HS-5 (cell line): ENCODE measurements at places on chromosomes 3 and 15.
A peak's percentile ranks its signal among the peaks of the same experiment; 100 is the strongest.

- DNase-seq, result no peak
Observed at GRCh38 chr3:134388788-134389485, 14.7 kb upstream of the AMOTL2 start.

DNA sequence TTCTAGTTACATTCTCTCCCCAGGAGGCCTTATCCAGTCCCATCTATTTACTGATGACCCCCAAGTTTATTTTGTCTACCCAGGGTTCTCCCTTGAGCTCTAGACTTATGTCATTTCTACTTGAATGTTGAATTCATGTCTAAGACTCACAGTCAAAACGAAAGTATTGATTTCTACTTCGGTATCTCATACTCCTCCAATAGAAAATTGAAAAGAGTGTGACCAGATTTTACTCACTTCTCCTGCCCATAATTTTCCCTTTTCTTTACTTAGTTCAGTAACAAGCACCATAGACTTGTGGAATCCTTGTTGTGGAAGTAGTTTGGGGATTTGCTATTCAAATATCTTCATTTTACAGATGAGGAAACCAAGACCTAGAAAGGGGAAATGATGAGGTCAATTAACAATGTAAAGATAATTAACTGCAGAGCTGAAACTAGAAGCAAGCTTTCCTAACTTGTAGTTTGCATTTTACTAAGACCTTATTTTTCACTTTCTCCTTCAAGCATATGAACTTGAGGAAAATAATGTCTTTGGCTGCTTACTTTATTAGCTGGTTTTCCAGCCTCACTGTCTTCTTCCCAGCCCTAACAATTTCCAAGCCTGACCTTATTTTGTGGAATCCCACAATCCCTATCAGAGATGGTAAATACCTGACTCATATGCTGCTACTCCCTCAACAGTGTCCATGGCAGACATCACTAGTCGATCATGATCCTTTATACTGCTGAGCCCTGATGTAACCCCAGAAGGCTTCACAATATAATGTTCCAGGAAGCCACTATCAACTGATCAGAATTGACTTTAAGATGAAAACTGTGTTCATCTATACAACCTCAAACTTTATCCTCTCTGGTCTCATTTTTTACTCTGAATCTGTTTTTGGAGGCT lies 123.9 kb upstream of the AGBL1 start:
- no peak for DNase-seq

GRCh38 chr3:54733106-54734006 lies 194.5 kb downstream of the LRTM1 start:
- DNase-seq, result no peak

GRCh38 chr3:74273555-74274402 lies 340.7 kb downstream of the CNTN3 start:
- no peak for DNase-seq

DNA sequence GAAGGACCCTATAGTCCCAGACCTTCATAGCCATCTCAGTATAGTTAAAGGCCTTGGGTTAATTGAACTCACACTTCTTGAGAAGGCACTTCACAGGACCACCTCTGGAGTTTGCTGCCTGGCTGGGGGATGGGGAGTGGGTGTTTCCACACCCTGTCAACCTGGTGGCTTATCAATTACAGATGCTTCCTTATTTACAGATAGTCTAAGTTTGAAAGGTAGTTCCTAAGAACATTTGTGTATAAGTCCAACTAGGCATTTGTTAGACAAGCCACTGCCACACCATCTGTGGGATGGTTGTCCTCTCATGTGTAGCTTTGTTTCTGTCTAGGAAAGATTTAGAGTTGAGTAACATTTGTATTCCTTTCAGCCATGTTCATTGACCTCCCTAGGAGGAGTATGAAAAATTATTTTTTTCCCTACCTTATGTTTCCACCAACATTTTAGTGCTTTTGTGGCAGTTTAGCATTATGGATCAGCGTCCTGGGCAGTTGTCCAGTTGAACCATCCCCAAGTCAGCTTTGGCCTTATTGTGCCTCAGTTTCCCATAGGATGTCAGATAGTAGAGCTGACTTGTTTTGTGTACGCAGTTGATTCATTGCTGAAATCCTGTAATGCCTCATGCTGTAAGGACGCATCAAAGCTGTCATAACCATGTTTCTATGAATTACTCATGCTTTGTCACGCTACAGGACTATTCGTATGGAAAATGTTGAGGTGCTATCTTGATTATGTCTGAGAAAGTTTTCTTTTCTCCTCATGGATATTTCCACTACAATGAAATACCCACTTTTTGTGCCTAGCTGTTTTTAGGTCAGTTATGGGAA lies 21.2 kb upstream of the SIAH2 start:
- DNase-seq, result no peak

DNA sequence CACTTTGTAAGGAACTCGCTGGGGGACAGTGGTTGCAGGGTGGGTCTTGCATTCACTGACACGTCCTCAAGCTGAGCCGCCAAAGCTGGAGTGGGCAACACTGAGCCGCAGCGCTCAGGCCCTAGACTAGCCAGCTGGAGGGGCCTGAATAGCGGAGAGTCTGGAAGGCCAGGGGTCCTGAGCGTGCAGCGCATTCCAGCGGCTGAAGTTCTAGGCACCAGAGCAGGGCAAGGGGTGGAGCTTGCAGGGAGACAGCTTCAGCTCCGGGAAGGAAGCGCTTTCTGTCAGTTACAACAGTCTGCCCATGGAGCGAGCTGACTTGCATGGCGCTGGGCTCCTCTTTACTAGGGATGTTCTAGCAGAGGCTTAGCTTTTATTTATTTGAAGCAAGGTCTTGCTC lies 2.7 kb downstream of the MAP6D1 start:
- DNase-seq, result no peak

- DNase-seq, result no peak
Observed at GRCh38 chr3:10994306-10994705, 1.8 kb downstream of the SLC6A1 start.

- DNase-seq, result no peak
Observed at GRCh38 chr3:193708270-193708669, 115.3 kb downstream of the OPA1 start.

DNA sequence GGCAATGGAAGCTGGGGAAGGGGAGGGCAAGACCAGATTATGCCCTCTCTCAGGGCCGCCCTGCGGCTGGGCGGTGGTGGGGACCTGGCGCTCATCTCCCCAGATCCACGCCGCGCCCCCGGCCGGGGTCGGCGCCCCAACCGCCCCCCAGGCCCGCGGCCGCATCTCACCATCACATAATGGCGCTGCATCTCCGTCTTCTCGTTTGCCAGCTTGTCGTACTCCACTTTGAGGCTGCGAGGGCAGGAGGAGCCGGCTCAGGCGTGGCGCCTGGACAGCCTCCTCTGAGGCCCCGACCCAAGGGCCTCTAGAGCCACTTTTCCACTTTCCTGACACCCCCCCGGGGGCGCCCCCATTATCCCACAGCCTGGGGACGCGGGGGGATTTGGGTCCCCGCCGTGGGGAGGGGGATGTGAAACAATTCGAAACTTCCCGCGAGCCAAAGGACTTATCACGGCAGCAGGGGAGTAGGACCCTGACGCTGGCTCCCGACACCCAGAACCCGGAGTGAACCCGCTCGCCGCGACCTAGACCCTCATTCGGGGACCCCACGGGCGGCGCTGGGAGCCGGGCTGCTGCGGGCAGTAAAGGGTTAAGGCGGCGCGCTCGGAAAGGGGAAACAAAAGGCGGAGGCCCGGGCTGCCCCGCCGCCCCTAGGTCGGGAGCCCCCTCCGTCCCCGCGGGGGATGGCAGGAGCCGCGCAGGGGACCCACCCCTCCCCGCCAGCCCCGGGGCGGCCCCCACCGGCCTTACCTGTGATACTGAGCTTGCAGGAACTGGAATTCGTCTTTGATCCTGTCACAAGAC lies 2.1 kb downstream of the TLE3 start:
- no peak for DNase-seq

GRCh38 chr3:148021381-148021780 lies 612.2 kb downstream of the ZIC1 start:
- DNase-seq, result no peak

GRCh38 chr3:158102242-158103080 lies 3.8 kb downstream of the SHOX2 start:
- no peak for DNase-seq

DNA sequence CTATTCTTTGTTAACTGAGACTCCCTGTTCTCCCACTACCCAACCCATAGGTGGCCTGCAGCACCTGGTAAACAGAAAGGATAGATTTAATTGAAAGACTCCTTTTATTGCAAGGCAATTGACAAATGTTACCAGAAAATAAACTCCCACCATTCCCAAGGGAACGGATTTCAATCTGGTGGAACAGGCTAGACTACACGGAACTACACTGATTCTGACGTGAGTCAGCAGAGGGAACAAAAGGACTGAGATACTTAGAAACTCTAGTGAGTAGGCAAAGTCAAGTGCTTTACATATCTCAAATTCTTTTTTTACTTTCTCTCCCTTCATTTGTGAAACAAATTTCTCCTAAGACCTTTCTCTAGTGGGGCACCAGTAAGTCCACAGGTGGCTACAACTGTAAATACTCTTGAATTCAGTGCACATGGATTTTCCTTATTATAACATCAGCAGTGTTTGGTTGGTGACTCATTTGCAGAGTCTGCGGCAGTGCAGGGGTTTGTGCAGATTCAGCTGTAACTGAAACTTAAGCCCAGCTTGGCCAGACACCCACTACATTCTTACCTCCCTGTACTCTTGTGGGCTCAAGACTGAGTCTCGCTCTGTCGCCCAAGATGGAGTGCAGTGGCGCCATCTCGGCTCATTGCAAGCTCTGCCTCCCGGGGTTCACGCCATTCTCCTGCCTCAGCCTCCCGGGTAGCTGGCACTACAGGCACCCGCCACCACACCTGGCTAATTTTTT lies 34.3 kb upstream of the PLSCR2 start:
- DNase-seq, result peak; percentile 89

DNA sequence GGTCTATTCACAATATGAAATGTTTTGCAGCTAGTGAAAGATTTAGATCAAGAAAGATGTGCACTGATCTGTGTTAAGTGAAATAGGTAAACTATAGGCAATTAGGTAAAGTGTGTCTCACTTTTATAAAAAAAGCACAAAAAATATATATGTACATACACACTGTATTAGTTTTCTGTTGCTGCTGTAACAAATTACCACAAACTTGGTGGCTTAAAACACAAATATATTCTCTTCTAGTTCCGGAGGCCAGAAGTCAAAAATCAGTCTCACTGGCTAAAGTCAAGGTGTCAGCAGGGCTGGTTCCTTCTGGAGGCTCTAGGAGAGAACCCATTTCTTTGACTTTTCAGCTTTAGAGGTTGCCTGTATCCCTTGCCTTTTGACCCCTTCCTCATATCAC lies 11.1 kb downstream of the FAH start:
- DNase-seq, result no peak

DNA sequence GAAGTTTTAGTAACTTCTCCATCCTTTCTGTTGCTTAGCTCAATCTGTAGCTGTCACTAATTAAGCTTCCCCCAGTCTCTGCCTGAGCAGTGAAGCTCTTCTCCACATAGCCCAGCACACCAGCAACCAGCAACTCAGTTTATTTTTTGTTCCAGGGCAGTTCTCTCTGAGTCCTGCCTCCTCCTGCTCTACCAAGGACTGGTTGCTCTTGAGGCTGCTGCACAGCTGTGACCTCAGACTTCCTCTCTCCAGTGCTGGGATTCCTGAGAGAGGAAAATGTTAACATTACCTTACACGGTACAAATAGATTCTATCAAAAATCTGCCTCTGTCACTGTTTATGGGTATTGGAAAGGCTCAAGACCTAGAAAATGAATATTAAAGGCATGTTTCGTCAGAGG lies 294.7 kb downstream of the OXSM start:
- DNase-seq, result no peak

- no peak for DNase-seq
Observed at GRCh38 chr15:48463366-48463880, 132.2 kb downstream of the DUT start.

DNA sequence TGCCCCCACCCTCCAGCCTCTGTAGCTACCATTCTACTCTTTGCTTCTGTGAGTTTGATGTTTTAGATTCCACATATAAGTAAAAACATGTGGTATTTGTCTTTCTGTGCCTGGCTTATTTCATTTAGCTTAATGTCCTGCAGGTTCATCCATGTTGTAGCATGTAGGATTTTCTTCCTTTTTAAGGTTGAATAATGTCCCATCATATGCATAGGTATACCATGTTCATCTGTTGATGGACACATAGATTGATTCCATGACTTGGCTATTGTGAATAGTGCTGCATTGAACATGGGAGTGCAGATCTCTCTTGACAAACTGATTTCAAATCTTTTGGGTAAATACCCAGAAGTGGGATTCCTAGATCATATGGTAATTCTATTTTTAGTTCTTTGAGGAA lies 11.8 kb downstream of the THSD4 start:
- no peak for DNase-seq

DNA sequence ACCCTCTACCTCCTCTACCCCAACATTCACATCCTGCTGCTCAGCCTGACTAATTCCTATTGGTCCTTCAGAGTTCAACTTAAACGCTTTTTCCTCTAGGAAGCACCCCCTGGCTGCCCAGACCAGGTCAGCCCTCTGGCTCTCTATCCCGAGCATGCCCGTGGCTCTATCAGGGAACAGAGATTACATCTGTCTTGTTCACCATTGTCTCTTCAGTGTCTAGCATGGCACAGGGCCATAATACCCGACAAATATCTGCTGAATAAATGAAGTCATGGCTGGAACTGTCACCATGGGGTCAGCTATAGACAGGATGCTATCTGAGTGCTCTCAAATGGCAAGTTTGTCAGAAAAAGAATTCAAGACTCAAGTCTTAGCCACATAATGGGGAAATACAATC lies 296.9 kb upstream of the CHRNA7 start:
- DNase-seq, result no peak

GRCh38 chr15:98163319-98164045 lies 203.0 kb downstream of the ARRDC4 start:
- no peak for DNase-seq

DNA sequence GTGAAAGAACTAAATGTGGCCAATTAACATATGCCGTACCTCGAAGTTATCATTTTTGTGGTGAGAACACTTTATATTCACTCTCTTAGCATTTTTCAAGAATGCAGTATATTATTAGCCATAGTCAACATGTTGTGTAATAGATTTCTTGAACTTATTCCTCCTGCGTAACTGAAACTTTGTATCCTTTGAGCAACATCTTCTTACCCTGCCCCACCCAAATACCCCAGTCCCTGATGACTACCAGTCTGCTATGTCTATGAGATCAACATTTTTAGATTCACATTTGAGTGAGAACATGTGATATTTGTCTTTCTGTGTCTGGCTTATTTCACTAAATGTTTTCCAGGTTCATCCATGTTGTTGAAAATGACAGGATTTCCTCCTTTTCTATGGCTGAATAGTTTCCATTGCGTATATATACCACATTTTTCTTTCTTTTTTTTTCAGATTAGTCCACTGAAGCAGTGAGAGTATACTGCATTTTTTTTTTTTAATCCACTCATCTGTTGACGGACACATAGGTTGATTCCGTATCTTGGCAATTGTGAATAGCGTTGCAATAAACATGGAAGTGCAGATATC lies 12.7 kb upstream of the KBTBD8 start:
- no peak for DNase-seq

DNA sequence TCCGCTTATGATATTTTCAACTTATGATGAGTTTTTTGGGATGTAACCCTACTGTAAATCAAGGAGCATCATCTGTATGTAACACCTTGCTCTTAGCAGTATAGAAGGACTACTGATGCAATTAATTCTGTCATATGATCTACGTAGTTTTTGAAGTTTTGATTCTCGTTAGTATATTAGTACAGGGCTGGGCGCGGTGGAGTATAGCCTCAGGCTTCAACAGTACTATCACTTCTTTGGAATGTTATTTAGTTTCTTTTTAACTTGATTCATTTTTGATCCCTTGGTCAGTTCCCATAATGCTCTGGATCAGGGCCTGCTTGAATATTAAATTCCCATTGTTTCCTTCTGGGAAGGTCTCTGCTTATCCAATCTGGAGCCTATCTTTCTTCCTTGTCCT lies 23.9 kb upstream of the AP4E1 start:
- DNase-seq, result no peak

GRCh38 chr3:124248471-124249028 lies 256.6 kb upstream of the ROPN1 start:
- DNase-seq, result peak; percentile 73
